Fibroblast of skin of right biceps (primary cell): ENCODE measurements at places on chromosomes 1 and 21.

- DNase-seq = no peak
These were observed 28.9 kb downstream of the ZSCAN20 start for GRCh38 chr1:33501309-33501708.

GRCh38 chr1:20440785-20441200, 45.2 kb downstream of the CAMK2N1 start:
- DNase-seq = peak; percentile 48

- DNase-seq = no peak
These were observed 17.1 kb upstream of the TMEM9 start for GRCh38 chr1:201171063-201172036.

DNA sequence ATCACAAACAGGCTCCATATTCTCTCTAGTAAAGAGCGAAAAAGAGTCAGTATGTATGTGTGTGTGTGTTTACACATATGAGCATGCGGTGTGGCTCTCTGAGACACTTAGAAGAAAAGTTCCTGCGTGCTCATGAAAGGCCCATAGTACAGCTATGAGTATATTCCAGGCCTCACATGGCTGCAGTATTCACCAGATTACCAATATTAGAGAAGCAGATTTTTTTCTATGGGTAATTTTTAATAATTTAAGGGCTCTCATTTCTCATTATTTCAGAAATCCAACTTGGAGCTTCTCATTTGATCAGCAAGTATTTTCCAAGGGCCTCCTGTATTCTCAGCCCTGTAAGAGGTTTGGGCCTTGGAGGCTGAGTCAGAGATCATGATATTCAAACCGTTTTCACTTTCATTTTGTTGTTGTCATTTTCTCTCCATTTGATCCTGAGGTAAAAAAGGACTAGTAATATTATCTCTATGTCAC, 232.9 kb upstream of the SGIP1 start:
- peak; percentile 36 for DNase-seq

DNA sequence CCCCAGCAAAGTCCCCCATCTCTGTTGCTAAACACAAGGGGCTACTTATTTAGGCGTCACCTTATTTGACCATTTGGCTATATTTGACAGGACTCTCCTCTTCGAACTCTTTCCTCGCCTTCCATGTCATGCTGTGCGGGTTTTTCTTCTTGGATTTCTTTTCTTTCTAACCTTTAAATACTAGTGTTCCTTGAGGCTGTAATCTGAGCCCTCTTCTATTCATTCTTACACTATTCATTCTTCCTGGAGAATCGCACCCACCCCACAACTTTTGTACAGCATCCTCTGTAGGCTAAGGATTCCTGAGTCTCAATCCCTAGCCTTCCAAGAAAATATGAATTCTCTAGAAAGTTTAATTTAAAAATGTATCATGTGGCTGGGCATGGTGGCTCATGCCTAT, 61.7 kb upstream of the C1orf115 start:
- DNase-seq = no peak

- no peak for DNase-seq
These were observed 47.8 kb downstream of the UROD start for GRCh38 chr1:45059829-45060228.

DNA sequence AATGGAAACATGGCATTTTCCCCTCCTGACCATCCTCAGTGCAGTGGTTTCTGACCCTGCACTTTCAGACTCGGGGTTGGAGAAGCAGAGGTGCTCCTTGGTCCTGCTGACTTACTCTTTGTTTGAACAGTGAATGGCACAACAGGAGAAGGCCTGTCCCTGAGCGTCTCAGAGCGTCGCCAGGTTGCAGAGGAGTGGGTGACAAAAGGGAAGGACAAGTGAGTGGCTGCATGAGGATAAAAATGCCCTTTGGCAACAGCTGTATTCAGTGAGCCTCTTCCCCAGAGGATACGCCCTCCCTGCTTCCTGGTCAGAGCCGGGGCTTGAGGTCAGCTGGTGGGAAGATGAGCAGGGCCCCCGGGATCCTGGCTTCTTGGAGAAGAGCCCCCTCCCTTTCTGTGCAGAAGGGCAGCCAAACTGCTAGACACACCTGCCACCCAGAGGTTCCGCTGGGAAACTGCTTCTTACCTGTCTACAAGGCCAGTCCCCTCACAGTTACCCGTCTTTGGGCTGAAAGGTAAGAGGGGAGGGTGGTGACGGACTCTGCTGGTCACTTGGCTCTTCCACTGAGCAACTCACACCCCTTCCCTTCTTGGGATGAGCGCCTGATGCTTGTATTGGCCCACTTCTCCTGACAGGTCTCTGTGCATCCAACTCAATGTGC, 16.6 kb downstream of the NPL start:
- DNase-seq = no peak

- DNase-seq = no peak
These were observed 311.0 kb upstream of the CXADR start for GRCh38 chr21:17201741-17202260.
